ENCODE measurements at places on chromosomes 2 and 18. TPM values are rescaled to one million over a fixed set of nuclear protein-coding genes. Genes with fewer than 3 reads are reported as not detected.

ECEL1 gene
- 0.36 TPM for polyA plus RNA-seq

KCNE4 gene
- 5.8 TPM for polyA plus RNA-seq

FOXD4L1 gene
- polyA plus RNA-seq: 1.4 TPM

GRB14 gene
- 4.7 TPM for polyA plus RNA-seq

- peak; percentile 80 for DNase-seq
Measured at GRCh38 chr2:67846370-67847070, 216.3 kb downstream of the C1D start.

Measured in muscle of arm (tissue), 14 donors.